ENCODE measurements at places on chromosomes 4 and X.
A peak's percentile ranks its signal among the peaks of the same experiment; 100 is the strongest.

GRCh38 chrX:41720125-41720779 is 3.7 kb upstream of the GPR82 start:
- DNase-seq = no peak

GRCh38 chr4:183147983-183148382 is 48.9 kb downstream of the WWC2 start:
- DNase-seq = no peak

DNA sequence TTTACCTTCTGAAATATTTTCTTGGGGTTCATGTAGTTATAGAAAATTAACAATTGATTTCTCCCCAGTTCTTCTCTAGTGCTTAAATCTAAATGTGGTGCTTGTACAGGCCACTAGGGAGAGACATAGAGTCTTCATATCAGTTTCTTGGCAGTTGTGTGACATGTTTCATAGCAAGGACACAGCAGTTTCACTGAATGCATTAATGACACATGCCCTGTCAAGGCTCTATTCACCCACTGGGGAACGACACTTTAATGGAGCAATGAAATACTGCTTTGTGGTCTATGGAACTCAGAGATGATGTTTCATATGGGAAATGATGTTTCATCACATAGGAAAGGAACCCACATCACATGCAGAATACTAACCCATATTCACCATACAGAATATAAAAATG is 2.8 kb downstream of the VEGFC start:
- DNase-seq = peak; percentile 52

GRCh38 chr4:156190615-156191014 is 236.9 kb upstream of the CTSO start:
- peak; percentile 11 for DNase-seq

DNA sequence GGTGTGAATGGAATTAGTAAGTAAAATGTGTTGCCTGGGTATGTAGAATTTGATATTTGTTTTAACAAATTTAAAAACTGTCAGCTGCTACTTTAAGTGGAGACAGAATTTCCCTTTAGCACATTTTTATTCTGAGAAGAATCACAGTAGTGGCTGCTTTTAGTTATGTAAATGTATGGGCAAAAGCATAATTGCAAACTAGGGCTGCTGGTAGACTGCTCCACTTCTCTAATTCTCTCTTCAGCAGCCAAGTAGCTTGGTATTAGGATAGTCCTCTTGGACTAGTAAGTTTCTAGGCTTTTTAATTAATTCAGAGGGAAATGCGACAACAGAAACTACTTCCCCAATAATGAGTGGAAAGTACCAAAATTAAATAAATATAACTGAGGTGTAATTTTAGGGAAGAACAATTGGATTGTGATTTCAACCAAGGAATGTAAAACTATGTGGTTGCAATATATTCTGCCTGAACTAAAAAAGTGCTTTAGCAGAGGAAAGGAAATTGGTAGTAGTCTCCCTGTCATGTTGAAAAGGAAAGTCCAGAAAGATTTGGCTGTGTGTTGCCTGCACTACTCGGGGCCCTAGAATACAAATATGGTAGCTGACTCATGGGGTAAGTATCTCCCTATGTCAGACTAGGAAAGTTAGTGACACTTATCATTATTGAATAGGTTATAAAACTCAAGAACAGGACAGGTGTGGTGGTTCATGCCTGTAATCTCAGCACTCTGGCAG is 9.2 kb upstream of the EIF4E start:
- peak; percentile 62 for DNase-seq

GRCh38 chr4:179128299-179128698 is 1686.1 kb upstream of the AGA start:
- no peak for DNase-seq

- DNase-seq = no peak
Observed at GRCh38 chr4:56768763-56769162, 52.7 kb downstream of the SPINK2 start.

GRCh38 chr4:189414021-189414420 is 526.7 kb upstream of the FRG1 start:
- no peak for DNase-seq

DNA sequence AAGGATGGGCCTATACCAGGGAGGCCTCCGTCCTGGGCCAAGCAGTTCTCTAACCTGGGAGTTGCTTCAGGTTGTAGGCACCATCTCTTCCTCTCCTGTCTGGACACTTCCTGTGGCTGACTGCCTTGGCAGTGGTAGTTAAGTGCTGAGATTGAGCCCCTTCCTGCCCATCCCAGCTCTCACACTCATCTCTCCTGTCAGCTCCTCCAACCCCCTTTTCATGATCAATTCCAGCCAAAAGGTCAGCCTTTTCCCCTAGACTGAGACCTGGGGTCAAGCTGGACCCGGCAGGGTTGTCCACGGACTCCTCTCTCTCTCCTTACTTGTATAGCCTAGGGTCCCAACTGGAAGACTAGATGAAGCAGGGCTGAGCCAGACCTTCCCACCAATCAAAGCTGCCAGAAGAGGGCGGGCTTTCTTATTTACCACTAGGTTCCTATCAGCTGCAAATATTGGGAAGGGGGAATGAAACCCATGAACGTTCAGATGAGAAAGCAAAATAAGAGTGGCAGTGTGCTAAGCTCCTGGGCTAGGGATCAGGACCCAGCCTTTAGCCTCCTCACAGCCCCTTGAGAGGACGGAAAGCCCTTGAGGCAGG is 34.5 kb downstream of the KDM5C start:
- no peak for DNase-seq

- no peak for DNase-seq
Observed at GRCh38 chrX:50111742-50112141, 89.1 kb downstream of the AKAP4 start.

DNA sequence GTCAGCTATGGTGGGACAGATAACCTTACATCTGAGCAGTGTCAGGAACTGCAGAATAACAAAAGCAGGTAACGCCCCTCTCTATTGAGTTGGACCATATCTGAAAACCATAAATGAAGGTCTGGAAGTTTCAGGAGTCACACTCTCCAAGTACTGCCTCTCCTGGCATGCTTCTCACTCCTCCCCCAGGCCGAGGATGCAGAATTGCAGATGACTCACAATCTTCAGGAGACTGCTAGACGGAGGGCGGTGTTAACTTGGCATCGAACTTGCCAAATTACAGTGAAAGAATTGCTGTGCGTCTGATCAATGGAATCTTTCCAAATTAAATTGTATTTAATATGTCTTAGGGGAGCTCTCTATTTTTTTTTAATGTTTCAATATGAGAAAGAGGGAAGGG is 67.1 kb upstream of the TRIM2 start:
- DNase-seq = peak; percentile 94

- no peak for DNase-seq
Observed at GRCh38 chrX:106613277-106613676, 1.5 kb downstream of the RADX start.

DNA sequence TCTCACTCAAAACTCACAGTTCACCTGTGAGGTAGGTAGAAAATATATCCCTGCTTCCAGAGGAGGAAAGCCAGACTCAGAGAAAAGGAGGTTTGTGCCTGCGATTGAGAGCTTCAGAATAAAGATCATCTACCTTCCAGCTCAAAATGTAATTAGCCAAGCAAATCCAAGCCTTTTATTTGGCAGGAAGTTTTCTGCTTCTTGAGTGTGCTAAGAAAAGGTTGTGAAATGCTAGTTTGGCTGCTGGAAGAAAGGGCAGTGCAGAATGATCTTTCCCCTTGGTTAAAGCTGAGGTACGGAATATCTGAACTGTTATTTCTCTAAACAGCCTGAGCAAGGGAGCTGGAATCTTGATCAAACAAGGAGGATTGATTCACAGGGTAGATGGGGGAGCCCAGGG is 59.7 kb upstream of the VCX3B start:
- DNase-seq = no peak

DNA sequence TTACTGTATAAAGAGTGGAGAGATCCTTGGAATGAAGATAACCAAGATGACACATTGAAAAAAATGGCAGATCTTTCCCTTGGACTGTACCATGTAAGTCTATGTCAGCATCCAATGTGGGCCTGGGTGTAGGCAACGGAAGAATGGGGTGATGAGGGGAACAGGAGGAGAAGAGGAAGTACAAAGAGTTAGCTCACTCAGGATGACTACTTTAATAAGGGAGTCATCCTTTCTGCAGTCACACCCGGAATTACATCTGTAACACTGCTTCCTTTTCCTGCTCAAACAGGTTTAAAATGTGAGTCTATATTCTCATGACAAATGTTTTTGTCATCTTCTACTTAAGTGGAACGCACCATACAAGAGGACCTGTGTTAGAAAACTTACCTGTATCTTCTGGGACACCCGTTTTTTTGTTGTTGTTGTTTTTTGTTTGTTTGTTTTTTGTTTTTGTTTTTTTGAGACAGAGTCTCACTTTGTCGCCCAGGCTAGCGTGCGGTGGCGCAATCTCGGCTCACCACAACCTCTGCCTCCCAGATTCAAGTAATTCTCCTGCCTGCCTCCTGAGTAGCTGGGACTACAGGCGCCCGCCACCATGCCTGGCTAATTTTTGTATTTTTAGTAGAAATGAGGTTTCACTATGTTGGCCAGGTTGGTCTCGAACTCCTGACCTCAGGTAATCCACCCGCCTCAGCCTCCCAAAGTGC is 18.0 kb downstream of the HPSE start:
- no peak for DNase-seq

GRCh38 chr4:77284036-77284435 is 127.0 kb downstream of the CCNG2 start:
- DNase-seq = no peak

- no peak for DNase-seq
Observed at GRCh38 chrX:82196866-82197265, 995.0 kb downstream of the SH3BGRL start.

GRCh38 chrX:19798423-19798822 is 89.0 kb downstream of the SH3KBP1 start:
- DNase-seq = no peak

DNA sequence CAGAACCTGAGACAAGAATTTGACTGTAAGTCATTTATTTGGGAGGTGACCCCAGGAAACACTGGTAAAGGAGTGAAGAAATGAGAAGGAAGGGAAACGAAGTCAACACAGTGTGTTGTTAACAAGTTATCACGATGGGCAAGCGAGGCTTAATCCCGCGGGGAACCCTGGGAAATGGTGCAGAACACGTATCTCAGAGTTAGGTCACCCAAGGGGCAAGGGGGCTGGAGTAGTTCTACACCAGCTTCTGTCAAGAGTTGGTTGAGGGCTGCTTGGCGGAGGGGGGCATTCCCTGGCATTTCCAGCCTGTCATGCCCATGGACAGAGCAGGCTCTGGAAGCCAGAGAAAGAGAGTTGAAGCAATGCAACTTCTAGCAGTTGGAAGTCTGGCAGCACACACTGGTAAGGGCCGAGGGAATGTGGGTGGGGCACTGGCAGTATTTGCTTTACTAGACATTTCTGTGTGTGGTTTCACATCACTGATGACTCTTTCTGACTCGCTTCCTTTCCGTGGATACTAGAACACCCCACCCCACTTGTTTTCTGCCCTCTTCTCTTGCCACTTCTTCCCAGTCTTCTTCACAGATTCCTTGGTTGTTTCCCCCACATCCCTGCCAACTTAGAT is 52.2 kb upstream of the ADGRG2 start:
- DNase-seq = peak; percentile 50

DNA sequence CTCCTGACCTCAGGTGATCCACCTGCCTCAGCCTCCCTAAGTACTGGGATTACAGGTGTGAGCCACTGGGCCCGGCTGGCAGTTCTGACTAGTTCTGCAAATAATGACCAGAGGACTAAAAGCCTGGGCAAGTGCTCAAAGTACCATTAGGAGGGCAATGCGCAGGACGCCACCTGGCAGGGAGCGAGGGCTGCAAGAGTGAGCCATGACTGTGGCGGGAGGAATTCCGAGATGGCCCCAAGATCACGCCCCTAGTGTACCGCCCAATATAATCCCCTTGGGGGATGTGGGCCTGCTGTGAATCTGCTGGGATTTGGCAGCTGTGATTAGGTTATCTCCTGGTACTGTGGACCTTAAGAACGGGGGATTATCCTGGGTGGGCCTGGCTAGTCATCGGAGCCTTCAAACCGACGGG is 26.2 kb upstream of the GPR78 start:
- no peak for DNase-seq

DNA sequence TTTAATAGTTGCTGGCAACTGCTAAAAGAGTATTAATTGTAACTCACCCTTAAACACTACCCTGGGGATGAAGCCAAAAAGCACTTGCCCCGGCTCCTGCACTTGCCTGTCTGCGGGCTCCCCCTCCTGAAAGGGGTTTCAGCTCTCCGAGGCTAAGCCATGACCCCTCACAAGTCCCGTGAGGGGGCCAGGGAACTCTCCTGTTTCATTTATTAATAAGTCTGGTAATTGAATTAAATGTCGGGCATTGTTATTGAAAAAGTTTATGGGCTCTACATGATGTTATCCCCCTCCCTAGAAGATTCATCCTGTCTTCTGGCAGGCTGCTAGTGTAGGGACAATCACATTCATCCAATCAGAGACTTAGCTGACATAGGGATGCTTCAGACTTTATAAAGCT is 23.3 kb downstream of the GSPT2 start:
- DNase-seq = no peak

GRCh38 chr4:141518222-141518621 is 118.2 kb upstream of the IL15 start:
- DNase-seq = no peak

DNA sequence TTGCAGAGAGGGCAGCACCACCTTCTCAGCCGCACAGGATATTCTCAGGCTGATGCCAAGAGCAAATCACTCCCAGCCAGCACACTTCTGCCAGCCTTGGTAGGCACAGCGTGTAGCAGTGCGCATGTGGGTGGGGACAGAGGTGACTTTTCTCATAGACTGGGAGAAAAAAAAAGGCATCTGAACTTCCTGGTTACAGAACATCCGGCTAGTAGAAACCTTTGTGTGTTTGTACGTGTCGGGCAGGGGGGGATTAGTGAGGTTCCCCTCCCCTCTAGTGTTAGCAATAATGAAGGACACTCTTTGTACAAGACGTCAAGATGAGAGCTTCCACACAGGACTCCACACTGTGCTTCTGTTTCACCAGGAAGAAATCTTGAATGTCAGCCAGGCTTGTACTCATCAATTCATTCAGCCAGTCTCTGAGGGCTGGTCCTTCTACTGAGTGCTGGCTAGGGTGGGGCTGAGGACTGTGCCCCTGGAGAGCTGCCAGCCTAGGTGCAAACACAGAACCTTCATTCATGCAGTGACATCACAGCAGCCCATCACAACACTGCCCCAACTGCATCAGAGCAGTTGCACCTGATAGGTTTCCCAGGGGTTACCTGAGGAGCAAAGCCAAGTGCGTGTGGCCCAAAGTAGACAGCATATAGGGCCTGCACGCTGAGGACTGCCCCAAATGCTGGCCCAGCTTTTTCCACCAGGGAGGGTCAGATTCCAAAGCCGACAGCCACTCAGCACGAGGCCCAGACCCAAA is 34.7 kb downstream of the SLC25A5 start:
- peak; percentile 47 for DNase-seq

- DNase-seq = no peak
Observed at GRCh38 chr4:62324215-62324614, 1124.1 kb downstream of the ADGRL3 start.

DNA sequence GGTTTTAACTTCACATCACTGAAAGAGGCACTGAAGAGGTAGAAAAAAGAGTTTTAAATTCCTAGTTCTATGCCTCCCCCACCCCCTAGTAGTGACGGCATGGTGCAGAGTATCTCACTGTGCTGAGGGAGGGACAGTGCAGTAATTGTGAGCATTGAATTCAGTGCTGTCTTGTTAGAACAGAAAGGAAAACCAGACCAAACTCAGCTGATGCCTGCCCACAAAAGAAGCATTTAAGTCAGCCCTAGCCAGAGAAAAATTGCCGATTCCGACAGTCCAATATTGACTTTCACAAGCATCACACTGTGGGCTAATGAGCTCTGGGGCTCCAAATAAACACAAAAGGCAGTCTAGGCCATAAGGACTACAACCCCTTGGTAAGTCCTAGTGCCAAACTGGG is 417.7 kb downstream of the AR start:
- DNase-seq = no peak

Measured in GM03348 (cell line).